ENCODE measurements at places on chromosomes 6 and 20. TPM values are rescaled to one million over a fixed set of nuclear protein-coding genes. Genes with fewer than 3 reads are reported as not detected.

KHDC1L gene
- polyA plus RNA-seq = 0.12 TPM

HCRTR2 gene
- polyA plus RNA-seq = not detected

DNA sequence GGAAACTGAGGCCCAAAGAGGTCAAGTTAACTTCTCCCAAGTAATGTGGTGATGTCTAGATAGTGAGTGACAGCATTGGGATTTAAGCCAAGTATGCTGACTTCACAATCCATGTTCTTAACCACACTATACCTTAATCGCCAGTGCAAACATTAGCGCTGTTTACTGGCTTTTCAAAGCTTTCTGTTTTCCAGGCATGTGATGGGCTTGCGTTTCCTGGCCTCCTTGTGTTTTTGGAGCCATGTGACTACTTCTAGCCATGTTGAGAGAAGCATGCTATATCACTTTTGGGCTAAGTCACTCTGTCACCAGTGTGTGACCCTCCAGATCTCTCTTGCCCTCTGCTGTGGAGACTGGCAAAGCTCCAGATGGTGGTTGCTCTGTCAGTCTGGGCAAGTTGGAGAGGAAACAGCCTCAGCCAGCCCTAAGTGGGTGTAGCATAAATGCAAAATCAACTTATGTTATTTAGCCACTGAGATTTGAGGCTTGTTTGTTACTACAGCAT is 76.9 kb downstream of the ANKRD6 start:
- no peak for DNase-seq

GRCh38 chr20:6914986-6915385 is 147.5 kb downstream of the BMP2 start:
- no peak for DNase-seq

DNA sequence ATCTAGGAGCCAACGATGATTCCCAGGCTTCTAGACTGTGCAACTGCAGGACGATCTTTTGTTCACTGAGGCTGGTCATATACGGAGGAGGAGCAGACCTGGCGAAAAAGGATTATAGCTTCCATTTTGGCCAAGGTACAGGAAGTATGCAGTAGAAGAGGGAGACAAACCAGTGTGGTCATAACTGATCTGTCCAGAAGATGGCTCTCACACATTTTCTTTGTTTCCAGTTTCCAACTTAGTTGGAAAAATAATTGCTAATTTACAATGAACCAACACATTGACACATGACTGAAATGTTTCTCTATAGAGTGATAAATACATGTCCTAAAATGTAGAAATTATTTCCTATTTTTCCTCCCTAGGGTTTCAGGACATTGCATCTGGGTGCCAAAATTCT is 364.1 kb upstream of the BTBD3 start:
- no peak for DNase-seq

GRCh38 chr6:112920994-112921393 is 573.9 kb downstream of the RFPL4B start:
- no peak for DNase-seq

BMP6 gene
- polyA plus RNA-seq = 0.20 TPM

DNA sequence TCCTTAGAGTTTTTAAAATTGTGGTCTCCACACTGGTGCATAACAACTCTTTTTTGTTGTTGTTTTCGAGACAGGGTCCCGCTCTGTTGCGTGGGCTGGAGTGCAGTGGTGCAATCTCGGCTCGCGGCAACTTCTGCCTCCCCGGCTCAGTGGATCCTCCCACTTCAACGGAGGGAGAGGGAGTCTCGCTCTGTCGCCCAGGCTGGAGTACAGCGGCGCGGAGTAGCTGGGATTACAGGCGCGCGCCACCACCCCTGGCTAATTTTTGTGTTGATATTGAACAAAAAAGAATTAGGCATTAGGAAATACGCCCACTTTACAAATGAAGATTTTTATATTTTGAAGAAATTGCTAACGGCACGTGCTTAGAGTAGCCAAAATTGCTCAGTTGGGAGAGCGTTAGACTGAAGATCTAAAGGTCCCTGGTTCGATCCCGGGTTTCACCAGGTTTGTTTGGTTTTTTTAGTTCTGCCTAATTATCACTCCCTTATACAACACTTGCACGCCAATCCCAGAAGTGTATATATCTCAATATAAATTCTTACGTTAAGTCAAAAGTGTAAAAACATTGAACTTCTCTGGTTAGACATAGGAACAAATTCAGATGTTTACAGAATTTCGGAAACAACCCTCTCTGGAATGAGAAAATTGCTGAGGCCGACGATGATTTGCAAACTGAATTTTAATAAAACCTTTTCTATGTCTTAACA is 159.6 kb downstream of the TRIM27 start:
- no peak for DNase-seq

SLC35F1 gene
- 0.41 TPM for polyA plus RNA-seq

DNA sequence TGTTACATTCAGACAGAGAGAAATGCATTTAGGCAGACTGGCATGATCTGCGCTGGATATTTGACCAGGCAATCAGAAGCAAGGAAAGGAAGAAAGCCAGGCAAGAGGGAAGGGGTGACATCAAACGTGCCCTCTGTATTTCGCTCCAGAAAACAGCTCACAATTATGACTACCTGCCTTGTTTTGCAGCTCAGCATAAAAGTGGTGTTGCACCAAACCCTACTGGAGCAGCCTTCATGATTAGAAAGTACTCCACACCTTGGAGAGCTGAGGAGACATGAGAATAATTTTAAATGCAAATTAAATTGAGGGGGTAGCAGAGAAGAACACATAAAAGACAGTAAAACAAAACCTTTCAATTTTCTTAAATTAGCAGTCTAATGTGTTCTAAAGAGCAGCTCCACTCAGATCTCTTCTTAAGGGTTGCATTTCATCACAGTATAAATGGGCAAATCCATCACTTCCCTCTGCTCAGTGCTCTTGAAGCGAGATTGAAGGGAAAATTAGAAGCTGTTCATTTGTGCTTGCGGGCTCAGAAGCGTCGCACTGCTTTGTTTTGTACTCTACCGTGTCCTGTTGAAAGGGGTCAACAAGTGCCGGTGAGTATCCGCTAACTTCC is at the start of gene PHACTR1:
Gene PHACTR1 (plus strand): TSS at position 470 of the 619 bp plus-strand sequence.
- no peak for DNase-seq

- no peak for DNase-seq
Measured at GRCh38 chr6:121767211-121767610, 331.8 kb downstream of the GJA1 start.

DNA sequence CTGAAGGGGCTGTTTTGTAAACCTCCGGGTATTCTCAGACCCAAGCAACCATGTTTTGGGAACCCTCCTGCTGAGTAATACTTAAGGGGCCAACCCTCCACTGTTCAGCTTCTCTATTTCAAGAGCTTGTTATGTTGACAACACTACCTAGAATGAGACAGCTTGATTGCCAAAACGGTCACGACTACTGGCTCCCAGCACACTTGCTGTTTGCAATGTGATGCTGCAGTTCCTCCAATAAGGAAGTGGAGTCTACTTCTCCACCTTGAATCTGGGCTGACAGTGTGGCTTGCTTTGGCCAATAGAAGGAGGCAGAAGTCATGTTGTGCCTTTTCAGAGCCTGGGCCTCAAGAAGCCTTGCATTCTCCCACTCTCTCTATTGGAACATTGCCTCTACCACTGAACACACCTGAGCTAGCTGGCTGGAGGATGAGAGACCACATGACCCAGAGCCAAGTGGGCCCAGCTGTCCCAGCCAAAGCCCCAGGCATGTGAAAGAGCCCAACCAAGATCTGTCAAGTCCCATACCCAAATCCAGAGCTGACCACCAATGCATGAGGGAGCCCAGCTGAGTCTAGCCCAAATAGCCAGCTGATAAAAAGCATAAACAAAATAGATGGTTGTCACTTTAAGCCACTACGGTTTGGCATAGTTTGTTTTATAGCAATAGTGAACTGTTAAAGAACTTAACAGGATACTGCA is 108.0 kb downstream of the PRND start:
- DNase-seq = no peak

ZNF133 gene
- 8.7 TPM for polyA plus RNA-seq

DNA sequence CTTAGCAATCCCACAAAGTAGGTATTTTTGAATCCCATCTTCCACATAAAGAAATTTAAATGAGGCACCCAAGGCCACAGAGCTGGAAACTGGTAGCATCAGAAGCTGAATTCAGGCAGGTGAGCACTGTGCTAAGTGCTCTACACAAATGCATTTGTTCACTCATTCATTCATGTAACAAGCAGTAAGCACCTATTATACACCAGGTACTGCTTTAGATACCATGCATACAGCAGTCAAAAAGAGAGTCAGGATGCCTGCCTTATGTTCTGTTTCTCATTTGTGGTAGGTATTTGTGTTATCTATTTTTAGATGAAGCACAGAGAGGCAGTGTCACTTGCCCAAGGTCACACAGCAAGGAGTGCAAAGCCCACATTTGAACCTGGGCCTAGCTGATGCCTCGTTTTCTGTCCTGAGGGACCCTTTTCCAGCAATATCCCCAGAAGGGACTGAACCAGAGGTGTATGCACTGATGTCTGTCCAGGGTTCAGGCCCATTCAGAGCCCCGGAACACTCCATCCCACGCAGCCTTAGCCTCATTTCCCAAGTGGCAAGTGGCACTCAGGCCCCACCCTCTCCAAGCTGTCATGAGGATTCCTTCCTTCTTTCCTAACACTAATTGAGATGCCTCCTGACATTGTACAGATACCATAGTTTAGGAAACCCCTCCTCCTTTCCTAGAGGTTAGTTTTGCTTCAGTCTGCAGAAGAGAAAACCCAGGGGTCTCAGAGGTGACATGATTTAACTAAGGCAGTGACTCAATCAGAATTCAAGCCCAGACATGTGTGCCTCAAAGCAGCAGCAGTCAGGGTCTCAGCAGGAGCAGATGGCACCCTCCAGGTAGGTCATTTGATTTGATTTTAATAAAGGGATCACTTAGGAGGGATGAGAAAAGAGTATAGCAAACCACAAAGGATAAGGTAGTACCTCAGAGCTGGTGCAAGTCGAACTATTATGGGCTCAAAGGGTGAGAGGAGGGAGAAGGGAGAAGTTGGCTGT is 61.2 kb upstream of the SIRPA start:
- no peak for DNase-seq

DNA sequence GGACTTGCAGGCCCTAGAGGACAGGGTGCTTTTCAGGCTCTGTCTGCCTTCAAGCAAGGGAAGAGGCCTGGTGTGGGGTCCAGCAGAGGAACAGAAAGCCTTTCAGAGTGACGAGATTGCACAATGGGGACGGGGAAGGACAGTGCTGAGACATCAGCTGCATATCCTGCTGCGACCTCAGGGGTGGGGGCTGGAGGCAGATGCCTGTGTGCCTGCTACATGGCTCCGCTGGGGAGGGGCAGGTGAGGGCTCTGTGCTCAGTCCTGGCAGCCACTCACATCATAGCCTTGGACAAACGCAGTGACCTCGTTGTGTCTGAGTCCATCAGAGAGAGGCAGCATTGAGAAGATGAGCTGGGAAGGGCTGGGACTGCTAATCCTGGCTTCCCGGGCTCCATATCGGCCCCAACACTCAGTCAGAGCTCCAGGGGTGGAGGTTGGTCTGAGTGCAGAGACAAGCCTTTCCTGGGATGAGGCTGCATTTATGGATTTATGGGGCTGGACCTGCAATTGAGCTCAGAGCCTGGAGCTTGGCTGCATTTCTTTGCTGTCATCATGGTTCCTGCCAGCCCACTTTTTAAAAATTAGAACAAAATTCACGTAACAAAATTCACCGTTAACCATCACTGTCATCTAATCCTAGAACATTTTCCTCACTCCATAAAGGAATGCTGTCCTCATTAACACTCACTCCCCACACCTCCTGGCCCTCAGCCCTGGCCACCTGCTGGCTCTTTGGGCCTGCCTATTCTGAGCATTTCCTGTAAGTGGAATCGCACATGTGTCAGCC is 196.9 kb upstream of the SLC24A3 start:
- DNase-seq = no peak
